ENCODE measurements at places on chromosomes 11 and 22. TPM values are rescaled to one million over a fixed set of nuclear protein-coding genes. Genes with fewer than 3 reads are reported as not detected.

CARNS1 gene
- polyA plus RNA-seq, result 38.6 TPM

DNA sequence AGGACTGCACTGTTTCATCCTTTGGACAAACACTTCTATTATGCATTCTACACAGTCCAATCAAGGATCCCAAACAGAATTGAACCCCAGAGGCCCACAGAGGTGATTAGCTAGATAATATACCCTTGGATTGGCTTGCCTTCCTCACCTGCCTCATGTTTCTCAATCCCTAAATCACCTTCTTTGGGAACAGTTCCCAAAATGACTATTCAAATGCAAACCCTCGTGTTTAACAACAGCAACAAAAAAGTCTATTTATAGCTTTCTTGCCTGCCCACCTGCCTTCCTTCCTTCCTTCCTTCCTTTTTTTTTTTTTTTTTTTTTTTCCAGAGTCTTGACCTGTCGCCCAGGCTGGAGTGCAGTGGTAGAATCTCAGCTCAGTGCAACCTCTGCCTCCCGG is 180.0 kb downstream of the CNTN5 start:
- DNase-seq, result no peak

DNA sequence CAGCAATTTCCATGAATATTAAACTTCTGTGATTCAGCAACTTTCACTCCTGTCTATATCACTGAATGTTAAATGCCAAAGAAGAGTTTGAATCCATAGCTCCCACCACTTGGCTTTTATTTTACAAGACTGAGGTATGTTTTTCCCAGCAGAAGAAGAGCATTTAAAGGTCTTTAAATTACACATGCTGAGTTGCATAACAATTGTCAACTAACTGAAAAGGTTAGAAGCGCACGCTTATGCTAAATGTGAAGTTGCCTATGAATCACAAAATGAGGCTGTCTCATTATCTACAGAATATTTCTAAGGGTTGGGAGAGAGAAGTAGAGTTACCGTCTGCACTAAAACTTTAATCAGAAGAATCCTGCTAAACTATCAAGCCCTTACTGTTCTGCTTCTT is 1086.3 kb downstream of the FAM181B start:
- DNase-seq, result no peak

SLC22A12 gene
- not detected for polyA plus RNA-seq

MRGPRX4 gene
- not detected for polyA plus RNA-seq

PAX6 gene
- polyA plus RNA-seq, result 37.2 TPM

GRCh38 chr11:33520112-33520511 is 180.5 kb downstream of the C11orf91 start:
- DNase-seq, result no peak

DNA sequence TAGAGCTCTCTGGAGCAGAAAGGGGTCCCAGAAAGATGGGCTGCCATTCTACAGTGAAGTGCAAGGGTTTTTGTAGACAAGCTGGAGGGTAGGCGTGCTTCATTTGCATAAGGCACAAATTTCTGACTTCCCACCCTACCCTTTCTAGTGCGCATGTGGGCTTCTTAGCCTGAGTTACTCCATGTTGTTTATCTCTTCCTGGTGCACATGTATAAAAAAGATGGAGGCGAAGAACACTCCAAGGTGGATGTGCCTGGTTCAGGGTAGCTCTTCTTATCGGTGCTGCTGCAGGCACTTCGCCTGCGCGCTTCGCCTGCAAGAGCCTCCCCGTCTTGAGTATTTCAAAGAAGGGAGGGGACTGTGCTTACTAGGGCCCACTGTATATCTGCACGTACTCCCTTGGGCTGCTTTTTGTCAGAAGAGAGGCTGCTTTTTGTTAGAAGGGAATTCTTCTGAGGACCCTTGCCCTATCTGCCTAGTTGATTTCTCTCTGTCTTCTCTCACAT is 1047.3 kb upstream of the CNTN5 start:
- no peak for DNase-seq

GAS2L1 gene
- polyA plus RNA-seq, result 28.4 TPM

TPBGL gene
- polyA plus RNA-seq, result 3.3 TPM

DNA sequence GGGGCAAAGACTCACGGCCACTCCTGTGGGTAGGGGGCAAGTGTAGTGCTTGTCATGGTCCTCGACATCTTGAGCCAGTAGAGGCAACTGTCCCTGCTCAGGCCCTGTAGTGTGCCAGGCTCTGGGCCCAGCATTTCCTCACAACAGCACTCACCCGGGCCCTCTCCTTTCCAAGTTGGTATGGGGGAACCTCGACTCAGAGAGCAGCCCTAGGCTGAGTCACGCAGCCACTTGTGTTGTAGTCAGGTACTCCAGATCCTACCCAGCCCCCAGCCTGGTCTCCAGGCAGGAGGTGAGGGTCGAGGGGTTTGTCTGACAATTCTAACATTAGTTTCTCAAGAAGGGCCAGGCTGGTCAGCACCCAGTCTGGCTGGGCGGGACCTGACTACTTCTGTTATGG is 4.1 kb downstream of the RELT start:
- DNase-seq, result no peak

DNA sequence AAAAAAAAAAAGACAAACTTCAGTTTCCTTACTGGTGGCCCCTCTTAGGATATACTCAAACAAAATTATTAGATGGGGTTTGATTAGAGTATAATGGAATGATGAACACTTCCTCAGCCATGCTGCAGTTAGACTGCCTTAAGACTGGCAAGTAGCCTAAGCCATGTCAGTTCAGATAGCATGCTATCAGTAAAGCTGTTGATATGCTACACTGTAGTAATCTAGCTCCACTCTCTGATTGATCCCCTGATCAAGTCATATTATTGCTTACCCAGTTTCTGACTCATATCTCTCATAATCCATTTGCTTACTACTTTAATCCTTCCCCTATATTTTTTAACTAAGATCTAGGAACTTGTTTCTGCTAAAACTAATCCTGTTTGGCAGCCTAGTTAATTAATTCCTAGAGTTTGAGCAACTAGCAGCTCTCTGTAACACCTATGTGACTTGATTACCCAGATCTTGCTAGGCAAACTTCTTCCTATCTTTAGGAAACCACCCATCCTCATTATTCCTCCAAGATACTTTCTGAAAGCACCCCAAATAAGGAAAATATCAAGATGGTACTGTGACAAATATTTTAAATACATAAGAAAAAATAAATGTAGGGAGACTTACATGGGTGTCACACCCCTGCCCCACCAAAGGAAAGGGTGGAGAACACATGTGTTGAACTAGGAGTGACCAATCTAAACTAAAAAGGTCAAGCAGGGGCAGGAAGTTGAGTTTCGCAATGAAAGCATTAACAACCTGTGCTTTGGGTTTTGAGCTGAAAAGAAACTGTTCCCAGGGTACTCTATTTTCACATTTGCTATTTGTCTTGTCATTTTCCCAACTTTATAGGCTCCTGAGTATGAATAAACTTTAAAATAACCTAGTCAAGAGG is 43.2 kb downstream of the PIK3C2A start:
- no peak for DNase-seq

DNA sequence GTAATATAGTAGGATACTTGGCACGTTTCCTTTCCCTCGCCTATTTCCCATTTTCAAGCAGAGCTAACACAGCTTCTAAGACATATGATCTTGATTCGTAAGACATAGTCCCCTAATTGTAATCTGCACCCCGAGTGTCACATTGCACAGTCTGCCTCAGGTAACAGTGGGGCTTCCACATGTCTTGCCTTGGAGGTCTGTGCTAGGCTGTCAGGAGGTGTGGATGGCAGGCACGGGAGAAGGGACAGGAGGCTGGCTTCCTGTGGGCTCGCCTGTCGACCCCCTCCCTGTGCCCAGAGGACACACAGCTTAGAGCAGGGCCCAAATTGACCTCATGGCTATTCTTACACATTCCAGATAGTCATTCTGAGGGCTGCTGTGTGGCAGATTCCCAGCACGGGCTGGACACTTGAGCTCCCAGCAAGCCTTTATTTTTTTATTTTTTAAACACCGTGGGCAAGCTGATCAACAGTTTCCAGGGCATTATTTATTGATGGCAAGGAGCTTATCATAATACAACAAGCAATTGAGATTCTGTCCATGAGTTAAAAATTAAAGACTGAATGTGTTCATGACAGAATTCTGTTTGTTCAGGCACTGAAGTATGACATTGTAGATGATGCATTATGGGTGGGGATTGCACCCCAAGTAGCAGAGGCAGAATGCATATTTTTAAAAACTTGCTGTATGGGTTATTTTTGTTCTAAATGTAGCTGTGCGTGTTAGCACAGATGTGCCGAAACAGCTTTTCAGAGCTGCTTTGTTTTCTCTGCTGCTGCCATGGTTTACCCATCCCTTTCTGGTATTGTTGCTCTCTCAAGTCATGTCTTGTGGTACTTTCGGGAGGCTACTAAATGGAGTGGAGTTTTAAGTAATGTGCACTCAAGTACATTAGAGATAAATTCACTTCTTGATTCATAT is 113.0 kb downstream of the ATXN10 start:
- no peak for DNase-seq

DNA sequence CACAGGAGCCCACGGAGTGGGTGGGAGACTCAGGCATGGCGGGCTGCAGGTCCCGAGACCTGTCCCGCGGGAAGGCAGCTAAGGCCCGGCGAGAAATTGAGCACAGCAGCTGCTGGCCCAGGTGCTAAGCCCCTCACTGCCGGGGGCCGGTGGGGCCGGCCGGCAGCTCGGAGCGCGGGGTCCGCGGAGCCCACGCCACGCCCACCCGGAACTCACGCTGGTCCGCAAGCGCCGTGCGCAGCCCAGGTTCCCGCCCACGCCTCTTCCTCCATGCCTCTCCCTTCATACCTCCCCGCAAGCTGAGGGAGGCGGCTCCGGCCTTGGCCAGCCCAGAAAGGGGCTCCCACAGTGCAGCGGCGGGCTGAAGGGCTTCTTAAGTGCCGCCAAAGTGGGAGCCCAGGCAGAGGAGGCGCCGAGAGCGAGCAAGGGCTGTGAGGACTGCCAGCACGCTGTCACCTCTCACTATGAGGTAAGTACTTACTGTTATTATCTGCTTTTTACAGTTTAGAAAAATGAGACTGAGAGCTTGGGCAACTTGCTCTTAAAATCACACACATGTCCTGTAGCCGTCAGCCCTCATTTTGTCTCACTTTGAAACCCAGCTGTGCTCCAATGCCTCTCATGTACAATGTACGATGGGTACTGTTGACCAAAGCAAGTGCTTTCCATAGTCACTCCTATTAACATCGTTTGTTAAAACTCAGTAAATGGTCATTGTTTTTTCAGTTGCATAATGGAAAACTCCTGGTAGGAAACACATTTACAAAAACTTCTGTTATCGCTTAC is 12.2 kb upstream of the OR10D3 start:
- DNase-seq, result no peak

GRCh38 chr11:34280945-34281872 is 76.6 kb downstream of the ABTB2 start:
- DNase-seq, result no peak

- DNase-seq, result no peak
These were observed 96.2 kb downstream of the PDHX start for GRCh38 chr11:35012467-35013191.

- DNase-seq, result no peak
These were observed 15.1 kb downstream of the TBX1 start for GRCh38 chr22:19775496-19776325.

TMPRSS13 gene
- polyA plus RNA-seq, result 0.35 TPM

UPK3A gene
- not detected for polyA plus RNA-seq

GRCh38 chr11:34850334-34850733 is 65.8 kb downstream of the APIP start:
- no peak for DNase-seq

GRCh38 chr11:3866206-3866605 is 10.7 kb downstream of the STIM1 start:
- DNase-seq, result no peak

ISX gene
- not detected for polyA plus RNA-seq

GRCh38 chr11:2795491-2795991 is 90.0 kb downstream of the CDKN1C start:
- peak; percentile 62 for DNase-seq

DNA sequence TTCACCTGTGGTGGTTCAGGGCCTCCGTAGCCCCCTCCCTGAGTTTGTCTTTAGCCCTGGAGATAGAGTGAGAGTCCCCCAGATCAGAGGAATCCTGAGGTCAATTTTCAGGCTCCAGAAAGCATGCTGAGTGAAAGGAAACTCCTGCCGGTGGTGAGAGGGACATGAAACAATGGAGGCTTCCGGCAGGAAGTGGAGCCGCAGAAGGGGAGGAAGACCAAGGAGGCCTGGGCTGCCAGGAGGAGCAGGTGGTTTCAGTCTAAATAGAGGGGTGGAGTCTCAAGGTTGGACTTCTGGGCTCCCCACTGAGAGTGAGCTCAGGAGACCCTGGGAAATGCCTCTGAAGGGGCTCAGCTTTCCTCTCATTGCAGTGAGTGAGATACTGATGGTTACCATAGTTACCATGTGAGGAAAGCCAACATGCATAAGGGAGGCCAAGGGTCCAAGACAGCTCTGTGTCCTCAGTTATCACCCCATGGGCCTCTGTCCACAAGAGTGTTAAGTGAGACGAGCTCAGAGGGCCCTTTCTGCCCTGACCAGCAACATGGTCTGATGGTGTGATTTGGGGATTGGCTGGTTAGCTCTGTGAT is 10.7 kb downstream of the SLCO2B1 start:
- DNase-seq, result no peak

GRCh38 chr11:124798991-124799347 is 1.2 kb downstream of the MSANTD2 start:
- no peak for DNase-seq

FAM227A gene
- polyA plus RNA-seq, result 9.4 TPM

LRRN4CL gene
- polyA plus RNA-seq, result 0.40 TPM

ELMOD1 gene
- polyA plus RNA-seq, result 83.8 TPM

LAYN gene
- 11.0 TPM for polyA plus RNA-seq

NXPE1 gene
- not detected for polyA plus RNA-seq

- DNase-seq, result no peak
These were observed 9.3 kb downstream of the PRDM11 start for GRCh38 chr11:45155627-45156180.

CARD10 gene
- polyA plus RNA-seq, result 14.6 TPM

DNA sequence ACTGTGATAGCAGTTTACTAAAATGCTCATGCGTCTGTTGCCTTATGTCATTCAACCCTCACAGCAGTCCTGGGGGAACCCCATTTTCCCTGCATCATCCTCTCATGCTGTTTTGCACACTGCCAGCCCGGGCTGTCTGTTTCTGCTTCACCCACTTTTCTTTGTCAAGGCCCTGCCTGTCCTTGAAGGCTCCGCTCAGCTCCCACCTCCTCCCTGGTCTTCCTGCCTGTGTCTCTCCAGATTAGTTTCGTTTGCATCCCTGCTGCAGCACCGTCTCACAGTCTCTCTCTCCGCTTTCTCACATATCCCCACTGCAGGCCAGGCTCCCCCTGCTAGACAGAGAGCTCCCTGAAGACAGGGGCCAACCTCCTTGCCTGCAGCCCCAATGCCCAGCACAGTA is 29.9 kb downstream of the SERPINH1 start:
- DNase-seq, result no peak

IL18 gene
- 5.8 TPM for polyA plus RNA-seq

- no peak for DNase-seq
These were observed 58.3 kb downstream of the MYO7A start for GRCh38 chr11:77186302-77186701.

DNA sequence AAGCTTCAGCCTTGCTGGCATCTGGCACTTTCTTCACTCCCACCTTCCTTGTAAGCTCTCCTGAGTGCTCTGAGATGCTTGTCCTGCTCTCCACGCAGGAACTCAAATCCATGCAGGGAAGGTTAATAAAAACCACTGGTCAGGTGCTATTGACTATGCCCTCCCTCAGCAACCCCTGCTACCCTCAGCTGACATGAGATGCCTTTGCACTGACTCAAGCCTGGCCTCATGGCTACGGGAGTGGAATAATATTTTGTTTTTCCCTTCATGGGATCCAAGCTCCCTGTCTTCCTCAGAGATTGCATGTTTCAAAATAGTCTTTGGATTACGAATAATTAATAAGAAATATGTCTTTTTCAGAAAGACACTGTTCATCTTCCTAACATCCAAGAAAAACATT is 31.7 kb upstream of the ABCC8 start:
- DNase-seq, result no peak

TAGLN gene
- 41.8 TPM for polyA plus RNA-seq

- no peak for DNase-seq
These were observed 912.8 kb downstream of the DLG2 start for GRCh38 chr11:84714316-84714780.
